Mesenchymal stem cell (in vitro differentiated cells and primary cell): ENCODE measurements at places on chromosomes 13 and 19.

DNA sequence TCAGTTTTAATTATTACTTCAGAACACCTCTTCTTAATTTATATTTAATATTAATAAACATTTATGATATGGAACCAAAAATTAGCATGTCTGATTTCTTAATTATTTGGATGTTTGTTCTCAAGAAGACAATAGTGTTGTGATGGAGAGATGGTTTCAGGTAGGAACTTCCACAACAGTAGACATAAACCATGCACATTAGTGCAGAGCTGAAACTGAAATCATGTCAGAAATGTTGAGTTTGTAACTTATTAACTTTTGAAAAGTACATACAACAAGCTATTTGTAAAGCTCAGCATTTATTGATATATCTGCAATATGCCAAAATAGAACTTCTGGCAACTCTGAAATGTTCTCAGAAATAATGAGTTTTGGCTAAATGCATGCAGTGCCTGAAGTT is 11.8 kb upstream of the EDNRB start:
- DNase-seq = no peak

GRCh38 chr13:112716461-112716820 is 26.6 kb downstream of the ATP11A start:
- DNase-seq = no peak

DNA sequence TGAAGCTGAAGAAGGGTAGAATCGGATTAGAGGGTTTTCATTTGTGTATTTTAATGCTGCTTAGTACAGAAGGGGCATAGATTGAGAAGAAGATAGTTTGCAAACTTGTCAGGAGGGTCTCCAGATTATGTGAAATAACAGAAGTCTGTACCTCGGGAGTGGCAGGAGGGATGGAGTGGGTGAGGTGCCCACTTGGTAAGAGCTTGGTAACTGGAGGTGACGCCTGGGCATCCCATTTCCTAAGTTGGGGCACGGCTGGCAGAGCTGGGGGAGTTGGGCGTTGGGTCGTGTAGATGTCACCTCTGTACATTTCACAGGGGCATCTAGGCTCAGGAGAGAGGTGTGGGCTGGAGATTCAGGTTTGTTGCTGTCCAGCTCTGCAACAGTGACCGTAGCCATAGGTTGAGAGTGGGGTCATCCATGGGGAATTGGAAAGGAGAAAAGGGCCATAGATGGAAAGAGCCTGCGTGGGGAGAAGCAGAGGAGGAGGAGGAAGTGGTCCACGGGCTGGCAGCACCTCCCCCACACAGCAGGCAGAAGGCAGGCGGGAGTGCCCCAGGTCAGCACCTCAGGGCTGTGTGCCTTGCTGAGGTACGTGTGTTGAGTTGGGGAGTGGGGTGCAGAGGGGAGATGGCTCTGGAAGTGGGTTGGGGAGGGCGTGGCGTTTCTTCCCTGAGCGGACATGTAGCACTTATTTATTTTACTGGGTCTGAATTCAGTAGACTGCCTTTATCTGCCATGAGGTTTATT is 31.2 kb downstream of the MPHOSPH8 start:
- no peak for DNase-seq

- DNase-seq = peak; percentile 6
Measured at GRCh38 chr13:88704600-88705275, 1033.6 kb downstream of the SLITRK5 start.

- DNase-seq = no peak
Measured at GRCh38 chr13:82829040-82829439, 1053.2 kb downstream of the SLITRK1 start.

- DNase-seq = no peak
Measured at GRCh38 chr19:13665125-13665905, 99.0 kb upstream of the MRI1 start.

GRCh38 chr13:25585000-25585399 is 213.2 kb downstream of the ATP8A2 start:
- no peak for DNase-seq

- DNase-seq = no peak
Measured at GRCh38 chr13:48585456-48585840, 52.6 kb upstream of the RCBTB2 start.

DNA sequence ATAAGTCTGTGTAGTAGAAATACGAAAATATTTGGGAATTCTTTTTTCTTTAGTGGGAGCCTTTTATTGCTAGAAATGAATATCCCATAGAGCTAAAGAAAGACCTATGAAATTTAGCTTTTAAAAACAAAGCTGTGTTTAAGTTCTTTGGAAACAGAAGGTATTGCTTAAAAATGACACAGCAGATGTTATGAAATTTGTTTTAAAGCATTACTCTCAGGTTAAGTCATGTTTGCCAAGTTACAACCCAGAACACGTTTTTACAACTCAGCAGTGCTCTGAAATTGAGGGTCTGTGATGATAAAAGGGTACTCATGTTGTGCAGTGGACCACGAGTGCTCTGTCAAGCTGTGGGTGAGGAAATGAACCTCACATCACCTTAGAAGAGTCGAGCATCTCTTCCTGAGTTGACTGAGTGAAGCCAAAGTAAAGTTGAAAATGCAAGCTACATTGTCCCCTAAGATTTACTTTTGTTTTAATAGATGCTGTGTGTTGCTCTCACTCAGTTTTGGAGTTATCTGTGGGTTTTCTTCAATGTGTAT is 161.1 kb downstream of the SHISA2 start:
- DNase-seq = no peak

DNA sequence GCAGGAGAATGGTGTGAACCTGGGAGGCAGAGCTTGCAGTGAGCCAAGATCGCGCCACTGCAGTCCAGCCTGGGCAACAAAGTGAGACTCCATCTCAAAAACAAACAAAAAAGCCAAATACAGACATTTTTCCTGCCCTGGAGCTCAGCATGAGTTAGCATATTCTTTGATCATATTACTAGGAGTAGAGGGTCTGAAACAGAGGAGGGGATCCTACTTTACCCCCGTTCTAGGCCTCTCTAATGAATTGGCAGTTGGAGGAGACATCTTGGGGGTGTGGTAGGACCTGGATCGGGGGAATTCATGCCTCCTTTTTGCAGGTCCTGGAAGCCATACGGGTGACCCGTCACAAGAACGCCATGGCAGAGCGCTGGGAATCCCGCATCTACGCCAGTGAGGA is 12.3 kb downstream of the MISP start:
- no peak for DNase-seq

- DNase-seq = peak; percentile 9
Measured at GRCh38 chr19:40691421-40692211, 1.2 kb upstream of the NUMBL start.

DNA sequence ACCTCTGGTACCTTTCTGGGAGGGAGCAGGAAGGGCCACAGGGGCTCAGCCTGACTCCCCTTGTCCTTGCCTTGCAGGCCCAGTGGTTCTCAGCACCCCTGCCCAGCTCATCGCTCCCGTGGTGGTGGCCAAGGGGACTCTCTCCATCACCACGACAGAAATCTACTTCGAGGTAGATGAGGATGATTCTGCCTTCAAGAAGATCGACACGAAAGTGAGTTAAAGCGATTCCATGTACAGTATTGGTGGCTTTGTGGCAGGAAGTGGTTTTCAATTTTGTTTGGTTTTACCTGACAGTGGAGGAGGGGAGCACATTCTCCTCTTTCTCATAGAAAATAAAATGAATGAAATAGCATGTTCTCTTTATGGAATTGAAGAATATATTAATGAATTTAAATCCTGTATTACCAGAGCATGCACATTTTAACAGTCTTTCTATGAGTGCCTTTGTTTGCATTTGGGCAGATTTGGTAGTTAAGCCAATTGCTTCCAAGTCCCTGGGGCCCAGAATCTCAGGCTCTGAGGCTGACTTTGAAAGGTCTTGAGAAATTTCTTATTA is 4.1 kb downstream of the MAB21L1 start:
- DNase-seq = no peak

DNA sequence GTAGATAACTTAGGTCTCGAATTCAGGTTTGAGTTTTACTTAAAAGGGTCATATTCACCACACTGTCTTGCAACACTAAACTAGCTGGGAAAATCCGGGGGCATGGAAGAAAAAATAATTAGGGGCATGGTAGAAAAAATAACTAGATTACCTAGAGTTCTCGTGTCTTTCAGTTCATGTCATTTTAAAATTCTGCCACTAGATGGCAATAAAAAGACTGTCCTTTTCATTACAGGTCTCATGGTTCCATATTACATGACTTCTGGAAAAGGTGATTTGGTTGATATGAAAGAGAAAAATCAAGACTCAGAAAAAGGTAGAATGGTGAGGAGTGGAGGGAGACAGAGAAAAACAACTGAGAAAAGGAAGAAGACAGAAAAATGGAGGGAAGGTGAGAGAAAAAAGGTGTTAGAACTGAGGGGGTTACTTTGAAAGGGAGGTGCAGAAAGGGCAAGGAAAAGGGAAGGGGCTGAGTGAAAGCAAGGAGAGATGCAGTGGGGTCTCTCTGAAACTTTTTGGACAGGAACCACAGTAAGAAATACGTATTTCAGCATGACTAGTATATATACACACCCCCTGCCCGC is 299.0 kb downstream of the KLF12 start:
- peak; percentile 61 for DNase-seq

DNA sequence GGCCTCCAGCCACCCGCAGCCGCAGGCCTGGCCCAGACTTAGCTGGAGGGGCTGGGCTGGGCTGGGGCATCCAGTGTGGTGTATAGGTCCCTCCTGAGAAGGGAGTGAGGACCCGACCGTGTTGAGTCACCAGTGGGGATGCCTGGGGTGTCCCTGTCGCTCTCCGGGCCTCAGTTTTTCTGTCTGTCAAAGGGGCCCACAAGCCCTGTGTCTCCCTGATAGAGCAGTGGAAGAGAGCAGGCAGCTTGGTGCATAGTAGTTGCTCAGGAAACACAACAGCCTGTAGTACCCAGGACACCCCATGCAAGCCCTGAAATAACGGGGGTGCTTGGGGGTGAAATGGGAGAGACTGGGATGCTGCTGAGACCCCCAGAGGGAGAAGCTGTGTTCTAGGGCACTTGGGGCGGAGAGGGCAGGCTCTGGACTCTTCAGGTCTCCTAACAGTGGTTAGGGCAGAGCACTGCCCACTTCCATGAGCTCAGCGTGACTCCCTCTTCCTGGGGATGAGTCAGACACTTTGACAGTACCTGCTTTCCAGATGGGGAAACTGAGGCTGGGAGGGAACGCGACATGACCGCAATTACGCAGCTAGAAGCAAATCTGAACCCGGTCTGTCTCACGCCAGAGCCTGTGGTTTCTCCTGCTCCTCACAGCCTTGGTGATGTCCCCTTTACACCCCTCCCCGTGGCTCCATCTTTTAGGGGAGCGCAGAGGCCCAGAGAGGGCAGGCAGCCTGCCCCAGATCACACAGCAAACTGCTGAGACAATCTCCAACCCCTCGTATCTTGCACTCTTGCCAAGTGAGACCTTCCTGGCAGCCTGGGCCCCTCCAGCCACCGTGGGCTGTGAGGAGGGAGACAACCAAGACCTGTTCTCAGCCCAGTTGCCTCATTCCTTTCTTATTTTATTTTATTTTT is 692 bp downstream of the SULT2B1 start:
- no peak for DNase-seq

GRCh38 chr19:46431824-46432223 is 3.1 kb upstream of the PNMA8C start:
- no peak for DNase-seq

- DNase-seq = no peak
Measured at GRCh38 chr13:38954844-38955243, 35.8 kb downstream of the STOML3 start.

- DNase-seq = no peak
Measured at GRCh38 chr13:69487576-69487975, 620.0 kb upstream of the ATXN8OS start.

DNA sequence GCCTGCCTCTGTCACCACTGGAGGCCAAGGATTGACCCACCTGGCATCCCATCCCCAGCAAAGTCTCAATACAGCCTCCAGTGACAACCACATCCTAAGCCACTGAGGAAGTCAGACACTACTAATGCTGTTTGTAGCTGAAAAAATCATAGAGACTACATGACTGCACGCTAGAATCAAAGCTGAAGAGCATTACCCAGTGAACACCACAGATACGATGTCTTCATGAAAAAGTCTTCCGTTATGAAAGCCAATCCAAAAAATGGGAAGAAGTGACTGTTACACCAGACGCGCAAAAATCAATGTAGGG is 11.1 kb upstream of the NUP62 start:
- DNase-seq = no peak

DNA sequence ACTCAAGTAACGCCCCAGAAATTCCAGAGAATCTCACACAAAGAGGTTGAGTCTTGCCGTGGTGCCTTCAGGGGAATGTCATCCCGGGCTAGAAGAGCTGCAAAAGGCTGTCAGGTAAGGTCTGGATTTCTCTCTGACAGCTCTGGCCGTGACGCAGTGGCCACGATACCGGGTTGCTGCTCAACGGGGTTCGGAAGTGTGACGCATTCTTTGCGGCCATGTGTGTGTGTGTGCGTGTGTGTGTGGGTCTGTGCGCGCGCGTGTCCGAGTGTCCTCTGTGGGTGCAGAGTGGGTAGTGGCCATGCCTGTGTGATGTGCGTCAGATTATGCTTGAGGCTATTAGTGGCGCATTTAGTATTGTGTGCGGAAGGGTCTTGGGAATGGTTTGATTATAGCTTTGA is 306 bp downstream of the ZNF540 start:
- DNase-seq = no peak

GRCh38 chr13:73924607-73925006 is 209.6 kb downstream of the KLF12 start:
- no peak for DNase-seq

GRCh38 chr19:49371184-49371583 is 7.5 kb downstream of the DKKL1 start:
- no peak for DNase-seq

DNA sequence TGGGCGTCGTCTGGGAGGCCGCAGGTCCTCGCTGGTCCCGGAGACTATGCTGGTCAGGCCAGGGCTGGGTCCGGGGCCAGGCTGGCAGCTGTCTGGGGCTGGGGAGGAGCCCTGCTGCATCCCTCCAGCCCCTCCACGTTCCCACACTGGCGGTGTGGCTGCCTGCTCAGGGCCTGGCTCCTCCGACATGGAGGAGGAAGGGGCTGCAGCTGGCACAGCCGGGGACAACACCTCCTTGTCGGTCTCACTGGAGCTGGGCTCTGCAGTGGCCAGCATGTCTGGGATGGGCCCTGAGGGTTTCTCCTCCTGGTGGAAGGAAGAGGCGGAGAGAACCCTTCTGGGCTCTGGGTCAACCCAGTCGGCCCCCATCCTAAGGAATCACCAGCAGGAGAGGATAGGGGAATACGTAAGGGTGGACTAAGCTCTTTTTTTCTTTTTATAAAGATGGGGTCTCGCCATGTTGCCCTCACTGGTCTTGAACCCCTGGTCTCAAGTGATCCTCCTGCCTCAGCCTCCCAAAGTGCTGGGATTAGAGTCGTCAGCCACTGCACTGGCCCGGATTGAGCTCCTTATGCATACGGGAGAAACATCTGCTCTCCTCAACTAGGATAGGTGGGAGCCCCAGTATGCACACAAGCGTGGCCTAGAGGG is 806 bp downstream of the ZNF414 start:
- DNase-seq = no peak

DNA sequence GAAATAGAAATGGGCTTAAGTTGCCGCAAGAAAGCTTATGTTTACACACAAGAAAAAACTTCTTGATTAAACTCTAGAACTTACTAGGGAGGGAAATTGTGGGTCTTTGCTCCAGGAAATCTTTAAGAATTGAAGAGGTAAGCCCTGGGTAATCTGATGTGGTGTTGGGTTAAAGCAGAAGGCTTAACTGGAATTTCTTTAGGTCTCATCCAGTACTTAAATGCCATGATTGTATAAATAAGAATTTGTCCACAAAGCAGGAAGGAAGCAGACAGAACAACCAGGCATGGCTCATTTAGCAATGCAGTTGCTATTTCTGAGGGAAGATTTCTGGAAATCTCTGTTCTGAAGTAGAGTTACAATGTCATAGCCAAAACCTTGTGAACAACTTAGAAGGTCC is 360.4 kb downstream of the KLF5 start:
- DNase-seq = peak; percentile 13

GRCh38 chr13:50914848-50915247 is 5.3 kb downstream of the RNASEH2B start:
- DNase-seq = peak; percentile 76

- DNase-seq = no peak
Measured at GRCh38 chr19:5618591-5618990, 4.0 kb downstream of the SAFB2 start.
